T1000 (cell line): ENCODE measurements at places on chromosomes 12 and 14.

- DNase-seq = no peak
Measured at GRCh38 chr12:49219417-49220026, 30.6 kb upstream of the TUBA1A start.

- DNase-seq = no peak
Measured at GRCh38 chr12:67593041-67593440, 55.5 kb upstream of the DYRK2 start.

GRCh38 chr14:100683578-100683977 is 43.1 kb upstream of the DLK1 start:
- no peak for DNase-seq

DNA sequence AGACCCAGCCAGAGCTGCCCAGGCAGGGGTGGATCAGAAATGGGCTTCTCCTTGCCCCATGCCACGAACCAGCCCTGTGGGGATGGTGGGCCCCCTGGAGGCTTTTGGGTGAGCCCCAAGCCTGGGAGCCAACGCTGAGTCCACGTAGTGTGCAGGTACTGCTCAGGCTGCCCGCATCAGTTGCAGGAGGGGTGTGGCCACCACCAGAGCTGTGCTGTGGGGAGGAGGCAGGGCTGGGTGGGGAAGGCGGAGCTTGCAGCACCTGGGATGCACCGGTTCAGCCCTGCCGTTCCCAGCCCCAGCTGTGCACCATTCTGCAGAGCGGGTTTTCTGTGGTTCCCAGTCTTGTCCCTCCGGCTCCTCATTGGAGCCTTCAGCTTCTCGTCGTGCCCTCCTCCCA is 36.3 kb downstream of the IL31 start:
- no peak for DNase-seq

DNA sequence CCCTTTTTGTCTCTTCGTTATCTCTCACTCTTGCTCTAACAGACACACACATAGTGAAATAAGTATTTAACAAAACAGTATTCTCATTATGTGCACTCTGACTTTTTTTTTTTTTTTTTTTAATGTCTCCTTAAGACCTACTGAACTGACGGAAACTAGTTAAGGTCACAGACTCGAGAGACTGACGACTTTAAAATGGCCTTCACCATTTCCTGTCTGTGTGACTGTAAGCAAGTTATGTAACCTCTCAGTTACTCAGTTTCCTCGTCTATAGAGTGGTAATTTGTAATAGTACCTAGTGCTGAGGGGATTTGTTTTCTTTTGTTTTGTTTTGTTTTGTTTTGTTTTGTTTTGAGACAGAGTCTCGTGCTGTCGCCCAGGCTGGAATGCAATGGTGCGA is 284.8 kb downstream of the FBXL14 start:
- DNase-seq = no peak

GRCh38 chr12:124720681-124721500 is 142.8 kb downstream of the SCARB1 start:
- DNase-seq = peak; percentile 73
